Activated naive CD4-positive, alpha-beta T cell treated with anti-CD3 and anti-CD28 coated beads, Interleukin-2, amount 50 U/mL, for 72 hours (primary cell): ENCODE measurements at places on chromosomes 7 and 10. TPM values are rescaled to one million over a fixed set of nuclear protein-coding genes. Genes with fewer than 3 reads are reported as not detected.

The C7orf57 gene
- total RNA-seq: 0.25 TPM

The KLF6 gene
- total RNA-seq: 85.2 TPM

GRCh38 chr7:100367676-100368613 lies 5.3 kb upstream of the PILRA start:
- no peak for DNase-seq

GRCh38 chr7:6241607-6241973 lies 30.8 kb downstream of the CYTH3 start:
- DNase-seq: no peak

DNA sequence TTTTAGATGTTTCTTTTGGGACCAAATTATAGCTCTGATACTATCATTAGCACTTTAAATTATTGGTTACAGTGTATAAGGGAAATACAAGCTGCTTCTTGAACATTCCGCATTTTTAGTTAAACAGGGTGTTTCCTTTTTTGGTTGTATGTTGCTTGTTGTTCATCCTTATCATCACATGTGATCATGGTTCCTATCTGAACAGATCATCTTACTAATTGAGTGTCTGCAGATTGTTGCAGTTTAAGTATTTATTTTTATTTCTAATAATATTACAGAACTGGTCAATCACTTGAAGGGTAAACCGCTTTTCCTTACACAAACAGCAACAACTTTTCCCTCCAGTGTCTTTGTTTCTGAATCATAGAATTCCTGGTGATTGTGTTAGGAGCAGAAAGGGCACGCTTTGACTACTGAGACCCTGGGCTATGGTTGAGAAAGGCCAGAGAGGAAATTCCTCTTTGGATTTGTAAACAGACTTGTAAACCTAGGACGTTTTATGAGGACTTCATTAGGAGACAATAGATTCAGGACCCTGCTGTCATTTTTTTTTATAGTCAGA lies 37.2 kb downstream of the CHN2 start:
- DNase-seq: no peak

DNA sequence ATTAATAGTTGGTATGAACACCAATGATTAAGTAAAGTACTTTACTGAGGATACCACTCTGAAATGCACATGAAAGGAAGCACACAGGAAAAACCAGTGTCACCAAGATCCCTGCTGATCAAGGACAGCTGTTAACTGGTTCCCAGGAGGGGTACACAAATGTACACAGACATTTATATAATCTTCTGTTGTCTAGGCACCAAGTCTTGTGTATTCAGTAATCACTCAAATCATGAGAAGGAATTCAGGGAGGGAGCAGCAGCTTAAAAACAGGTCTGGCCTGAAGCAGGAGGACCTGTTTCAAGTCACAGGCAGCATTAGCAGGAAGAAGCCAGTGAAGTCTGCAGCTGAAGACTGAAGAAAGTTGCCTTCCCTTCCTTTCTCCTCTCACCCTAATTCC lies 18.7 kb downstream of the MPP7 start:
- DNase-seq: no peak

GRCh38 chr10:100508691-100509150 lies 10.9 kb downstream of the SEC31B start:
- DNase-seq: no peak

DNA sequence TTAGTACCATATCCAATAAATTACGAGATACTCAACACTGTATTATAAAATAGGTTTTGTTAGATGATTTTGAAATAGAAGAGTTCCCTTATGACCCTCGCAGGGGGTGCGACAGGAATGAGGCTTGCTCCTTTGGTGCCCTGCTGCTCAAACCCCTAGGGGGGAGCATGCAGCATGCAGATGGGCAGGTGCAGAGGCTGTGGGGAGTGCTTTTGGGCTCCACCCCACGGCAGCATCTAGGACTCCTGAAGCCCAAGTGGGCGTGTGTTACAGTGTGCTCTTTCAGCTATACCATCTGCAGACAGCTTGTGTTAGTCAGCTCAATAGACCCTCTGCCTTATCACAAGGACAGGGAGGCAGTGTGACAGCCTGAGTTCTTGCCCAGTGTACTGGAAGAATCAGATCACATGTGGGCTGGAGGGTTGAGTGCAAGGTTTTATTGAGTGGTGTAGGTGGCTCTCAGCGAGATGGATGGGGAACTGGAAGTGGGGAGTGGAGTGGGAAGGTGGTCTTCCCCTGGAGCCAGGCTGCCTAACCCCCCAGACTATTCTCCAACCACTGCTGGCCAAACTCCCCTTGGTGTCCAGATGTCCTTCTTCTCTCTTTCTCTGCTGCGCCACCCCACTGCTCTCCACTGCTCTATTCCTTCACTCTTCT lies 3.1 kb upstream of the MRC1 start:
- DNase-seq: no peak
